ENCODE measurements at places on chromosomes 12 and 14. TPM values are rescaled to one million over a fixed set of nuclear protein-coding genes. Genes with fewer than 3 reads are reported as not detected.

Gene MYO1H
- not detected for total RNA-seq

Gene STXBP6
- not detected for total RNA-seq

GRCh38 chr12:6697584-6698351, 2.8 kb downstream of the PIANP start:
- peaks cover 12% of the 10 kb centered on the region for H3K36me3 ChIP-seq
- H3K27ac ChIP-seq: peak overlapping the region; percentile 56
- H3K4me1 ChIP-seq: peaks cover 33% of the 10 kb centered on the region
- peaks cover 27% of the 10 kb centered on the region for H3K27me3 ChIP-seq
- DNase-seq: no peak

Gene ATN1
- total RNA-seq: 24.1 TPM

Gene RESF1
- total RNA-seq: 164 TPM

Gene OGFOD2
- 20.3 TPM for total RNA-seq

Gene KRT82
- total RNA-seq: not detected

DNA sequence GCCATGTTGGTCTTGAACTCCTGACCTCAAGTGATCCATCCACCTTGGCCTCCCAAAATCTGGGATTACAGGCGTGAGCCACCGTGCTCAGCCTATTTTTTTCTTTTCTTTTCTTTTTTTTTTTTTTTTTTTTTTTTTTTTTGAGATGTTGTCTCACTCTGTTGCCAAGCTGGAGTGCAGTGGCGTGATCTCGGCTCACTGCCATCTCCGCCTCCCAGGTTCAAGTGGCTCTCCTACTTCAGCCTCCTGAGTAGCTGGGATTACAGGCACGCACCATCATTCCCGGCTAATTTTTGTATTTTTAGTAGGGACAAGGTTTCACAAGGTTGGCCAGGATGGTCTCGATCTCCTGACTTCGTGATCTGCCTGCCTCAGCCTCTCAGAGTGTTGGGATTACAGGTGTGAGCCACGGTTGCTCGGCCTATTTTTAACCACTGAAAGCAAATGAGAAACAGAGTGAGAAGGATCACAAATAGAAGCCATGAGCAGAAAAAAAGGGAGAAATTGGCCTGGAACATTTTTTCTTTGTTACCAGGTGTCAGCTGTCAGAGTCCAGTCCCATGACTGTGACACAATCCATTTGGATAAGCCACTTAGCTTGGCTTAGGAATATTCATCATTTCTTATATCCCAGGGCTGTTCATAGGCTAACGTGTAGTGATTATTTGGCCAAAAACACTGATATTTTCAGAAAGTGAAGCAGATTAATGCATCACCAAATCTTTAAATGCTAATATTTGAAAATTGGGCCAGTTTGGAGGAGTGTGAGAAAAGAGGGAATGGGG, 7.9 kb upstream of the NFKBIA start:
- no peaks in the 10 kb centered on the region for H3K27me3 ChIP-seq
- no peak overlapping the region for H3K4me3 ChIP-seq
- H3K36me3 ChIP-seq: no peaks in the 10 kb centered on the region
- no peak for DNase-seq
- H3K4me1 ChIP-seq: peaks cover 32% of the 10 kb centered on the region

Gene ZBTB39
- total RNA-seq: 7.0 TPM

- H3K36me3 ChIP-seq: no peaks in the 10 kb centered on the region
- peak overlapping the region; percentile 25 for H3K4me3 ChIP-seq
- DNase-seq: no peak
Measured at GRCh38 chr12:116324654-116325335, 47.3 kb upstream of the MED13L start.

- peaks cover 18% of the 10 kb centered on the region for H3K4me1 ChIP-seq
- no peak overlapping the region for H3K27ac ChIP-seq
- H3K4me3 ChIP-seq: no peak overlapping the region
- peaks cover 4% of the 10 kb centered on the region for H3K36me3 ChIP-seq
- no peak for DNase-seq
Measured at GRCh38 chr12:108833355-108833733, 24.0 kb downstream of the SSH1 start.

- H3K36me3 ChIP-seq: no peaks in the 10 kb centered on the region
- no peak for DNase-seq
- peak overlapping the region; percentile 24 for H3K27ac ChIP-seq
- H3K4me1 ChIP-seq: peaks cover 25% of the 10 kb centered on the region
Measured at GRCh38 chr12:68479261-68479895, 131.3 kb upstream of the RAP1B start.

GRCh38 chr12:49540229-49541139, 1.7 kb downstream of the KCNH3 start:
- peaks cover 30% of the 10 kb centered on the region for H3K4me1 ChIP-seq
- peak overlapping the region; percentile 74 for H3K27ac ChIP-seq
- peak overlapping the region; percentile 80 for H3K4me3 ChIP-seq
- peaks cover 5% of the 10 kb centered on the region for H3K27me3 ChIP-seq
- no peaks in the 10 kb centered on the region for H3K36me3 ChIP-seq

Gene NGDN
- 120 TPM for total RNA-seq

Gene FOXN4
- total RNA-seq: not detected

DNA sequence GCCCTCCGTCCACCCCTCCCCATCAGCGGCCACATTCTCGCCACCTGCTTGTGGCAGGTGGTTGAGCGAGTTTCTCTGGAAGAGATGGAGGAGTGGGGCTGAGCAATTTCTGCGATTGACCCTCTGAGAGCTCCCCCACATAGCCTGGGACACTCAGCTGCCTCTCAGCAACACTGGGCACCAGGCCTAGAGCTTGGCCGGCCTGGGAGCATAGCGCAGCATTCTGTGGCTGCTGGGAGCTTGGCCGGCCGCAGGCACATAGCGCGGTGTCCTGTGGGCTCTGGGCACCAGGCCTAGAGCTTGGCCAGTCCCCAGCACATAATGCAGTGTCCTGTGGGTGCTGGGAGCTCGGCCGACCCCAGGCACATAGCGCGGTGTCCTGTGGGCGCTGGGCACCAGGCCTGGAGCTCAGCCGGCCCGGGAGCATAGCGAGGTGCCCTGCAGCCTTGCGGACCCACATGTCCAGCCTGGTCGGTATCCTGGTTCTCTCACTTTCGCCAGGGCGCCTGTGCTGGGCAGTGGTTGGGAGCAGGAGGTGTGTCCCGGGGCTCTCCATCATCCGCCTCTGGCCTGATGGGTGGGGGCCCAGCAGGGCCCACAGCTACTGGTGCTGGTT, 43.8 kb downstream of the LRCOL1 start:
- H3K27me3 ChIP-seq: no peaks in the 10 kb centered on the region
- H3K4me3 ChIP-seq: no peak overlapping the region
- peaks cover 2% of the 10 kb centered on the region for H3K36me3 ChIP-seq
- no peak for DNase-seq
- peaks cover 4% of the 10 kb centered on the region for H3K4me1 ChIP-seq

DNA sequence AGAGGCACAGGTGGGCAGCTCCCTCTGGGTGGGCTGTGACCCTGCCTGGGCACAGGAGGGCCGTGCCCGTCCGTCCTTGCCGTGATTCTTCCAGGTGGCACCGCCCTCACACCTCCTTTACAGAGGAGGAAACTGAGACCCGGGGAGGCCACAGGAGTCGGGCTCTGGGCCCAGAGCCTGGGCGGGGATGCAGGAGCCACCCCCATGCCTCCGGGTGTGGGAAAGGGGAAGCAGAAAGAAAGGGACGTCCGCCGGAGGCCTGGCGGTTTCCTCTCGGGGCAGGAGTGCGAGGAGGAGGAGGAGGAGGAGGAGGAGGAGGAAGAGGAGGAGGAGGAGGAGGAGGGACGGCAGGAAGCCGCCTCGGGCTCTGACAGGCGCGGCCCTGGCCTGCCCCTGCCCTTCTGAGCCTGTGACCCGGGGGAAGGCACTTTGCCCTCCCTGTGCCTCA, 23.0 kb downstream of the SH2B3 start:
- peaks cover 79% of the 10 kb centered on the region for H3K4me1 ChIP-seq
- peak overlapping the region; percentile 95 for H3K4me3 ChIP-seq
- H3K27ac ChIP-seq: peak overlapping the region; percentile 100
- H3K27me3 ChIP-seq: no peaks in the 10 kb centered on the region
- no peak for DNase-seq

Gene DEGS2
- total RNA-seq: 0.30 TPM

- no peak overlapping the region for H3K4me3 ChIP-seq
- peaks cover 2% of the 10 kb centered on the region for H3K36me3 ChIP-seq
- no peaks in the 10 kb centered on the region for H3K4me1 ChIP-seq
- no peak for DNase-seq
Measured at GRCh38 chr12:95731519-95731958, 59.0 kb downstream of the NTN4 start.

DNA sequence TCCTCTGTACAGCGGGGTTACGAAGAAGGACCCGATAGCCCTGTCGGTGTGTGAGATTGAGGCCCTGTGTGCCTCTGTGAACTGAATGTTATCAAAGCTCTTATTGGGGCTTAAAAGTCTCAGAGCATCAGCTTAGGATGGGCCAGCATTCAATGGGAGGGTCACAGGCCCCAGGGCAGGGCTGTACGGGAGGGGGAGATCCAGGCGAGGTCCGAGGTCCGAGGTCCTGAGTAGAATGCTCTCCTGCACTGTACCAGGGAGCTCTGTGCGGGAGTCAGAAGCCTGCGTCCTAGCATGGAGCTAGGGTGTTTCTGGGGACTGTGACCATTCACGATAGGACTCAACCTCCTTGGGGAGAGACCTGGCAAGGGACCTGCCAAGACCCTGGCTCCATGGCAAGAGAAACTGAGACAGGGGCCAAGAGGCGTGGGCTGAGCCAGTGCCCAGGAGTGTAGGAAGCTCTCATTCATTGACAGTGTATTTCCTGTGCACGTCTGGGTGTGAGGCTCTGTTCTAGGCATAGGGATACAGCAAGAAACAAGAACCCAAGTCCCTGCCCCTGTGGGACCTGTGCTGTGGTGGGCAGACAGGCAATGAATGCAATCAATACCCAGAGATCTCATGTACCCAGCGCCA, 12.0 kb upstream of the FAM181A start:
- H3K4me1 ChIP-seq: no peaks in the 10 kb centered on the region
- peaks cover 18% of the 10 kb centered on the region for H3K27me3 ChIP-seq
- H3K36me3 ChIP-seq: no peaks in the 10 kb centered on the region
- no peak overlapping the region for H3K4me3 ChIP-seq
- H3K27ac ChIP-seq: no peak overlapping the region

Gene INHBC
- not detected for total RNA-seq

GRCh38 chr12:3821441-3821840, 51.8 kb downstream of the PARP11 start:
- no peak overlapping the region for H3K4me3 ChIP-seq
- H3K27me3 ChIP-seq: no peaks in the 10 kb centered on the region
- H3K36me3 ChIP-seq: peaks cover 8% of the 10 kb centered on the region
- no peak for DNase-seq
- H3K27ac ChIP-seq: no peak overlapping the region

- H3K36me3 ChIP-seq: no peaks in the 10 kb centered on the region
- no peaks in the 10 kb centered on the region for H3K4me1 ChIP-seq
- H3K27me3 ChIP-seq: no peaks in the 10 kb centered on the region
- no peak for DNase-seq
- H3K27ac ChIP-seq: no peak overlapping the region
- no peak overlapping the region for H3K4me3 ChIP-seq
Measured at GRCh38 chr14:40494483-40494882, 1062.2 kb upstream of the FBXO33 start.

DNA sequence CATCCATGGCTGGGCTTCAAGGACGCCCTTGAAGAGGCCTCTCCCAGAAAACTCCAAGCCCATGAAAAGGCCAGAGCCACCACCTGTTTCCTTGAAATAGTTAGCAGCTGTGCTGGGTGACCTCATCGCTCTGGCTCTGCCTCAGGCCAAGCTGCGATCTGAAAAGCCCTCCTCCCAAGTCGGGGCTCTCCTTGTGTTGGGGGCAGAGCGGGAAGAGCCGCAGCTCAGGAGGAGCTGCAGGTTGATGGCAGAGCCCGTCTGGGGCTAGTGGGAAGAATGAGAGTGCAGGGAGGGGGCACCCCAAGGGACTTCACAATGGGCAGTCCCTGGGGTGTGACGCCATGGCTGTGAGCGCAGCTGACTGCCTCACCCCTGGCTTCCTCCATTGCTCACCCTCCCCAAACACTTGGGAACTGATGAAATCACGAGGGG, 50.0 kb upstream of the STON2 start:
- H3K4me3 ChIP-seq: no peak overlapping the region
- no peaks in the 10 kb centered on the region for H3K4me1 ChIP-seq
- peaks cover 28% of the 10 kb centered on the region for H3K27me3 ChIP-seq
- no peak overlapping the region for H3K27ac ChIP-seq

DNA sequence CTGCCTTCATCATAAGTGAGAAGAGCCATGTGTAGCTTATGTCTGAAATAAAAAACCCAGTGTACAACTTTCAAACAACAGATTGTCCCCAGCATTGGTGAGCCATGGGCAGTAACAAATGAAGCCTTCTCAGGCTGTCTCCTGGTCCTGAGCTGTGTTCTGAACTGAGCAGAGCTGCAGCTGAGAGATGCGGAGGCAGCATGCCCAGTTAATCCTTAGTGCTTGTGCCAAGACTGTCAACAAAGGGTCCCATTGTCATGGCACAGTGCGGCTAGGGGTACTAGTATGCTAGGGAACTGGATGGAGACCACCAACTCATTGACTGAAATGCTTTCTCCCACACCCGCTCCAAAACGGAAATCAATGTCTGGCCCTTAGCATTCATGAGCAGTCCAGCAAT, 154.3 kb downstream of the RMST start:
- no peaks in the 10 kb centered on the region for H3K4me1 ChIP-seq
- no peaks in the 10 kb centered on the region for H3K27me3 ChIP-seq
- H3K27ac ChIP-seq: no peak overlapping the region
- no peaks in the 10 kb centered on the region for H3K36me3 ChIP-seq

- no peak for DNase-seq
- no peak overlapping the region for H3K4me3 ChIP-seq
- no peaks in the 10 kb centered on the region for H3K4me1 ChIP-seq
- H3K36me3 ChIP-seq: no peaks in the 10 kb centered on the region
- H3K27ac ChIP-seq: no peak overlapping the region
- H3K27me3 ChIP-seq: no peaks in the 10 kb centered on the region
Measured at GRCh38 chr12:120741476-120742421, 16.1 kb downstream of the ACADS start.

GRCh38 chr12:19909418-19909817, 458.9 kb upstream of the PDE3A start:
- H3K27ac ChIP-seq: no peak overlapping the region
- peaks cover 5% of the 10 kb centered on the region for H3K27me3 ChIP-seq
- DNase-seq: no peak

Gene LAG3
- 3.8 TPM for total RNA-seq

DNA sequence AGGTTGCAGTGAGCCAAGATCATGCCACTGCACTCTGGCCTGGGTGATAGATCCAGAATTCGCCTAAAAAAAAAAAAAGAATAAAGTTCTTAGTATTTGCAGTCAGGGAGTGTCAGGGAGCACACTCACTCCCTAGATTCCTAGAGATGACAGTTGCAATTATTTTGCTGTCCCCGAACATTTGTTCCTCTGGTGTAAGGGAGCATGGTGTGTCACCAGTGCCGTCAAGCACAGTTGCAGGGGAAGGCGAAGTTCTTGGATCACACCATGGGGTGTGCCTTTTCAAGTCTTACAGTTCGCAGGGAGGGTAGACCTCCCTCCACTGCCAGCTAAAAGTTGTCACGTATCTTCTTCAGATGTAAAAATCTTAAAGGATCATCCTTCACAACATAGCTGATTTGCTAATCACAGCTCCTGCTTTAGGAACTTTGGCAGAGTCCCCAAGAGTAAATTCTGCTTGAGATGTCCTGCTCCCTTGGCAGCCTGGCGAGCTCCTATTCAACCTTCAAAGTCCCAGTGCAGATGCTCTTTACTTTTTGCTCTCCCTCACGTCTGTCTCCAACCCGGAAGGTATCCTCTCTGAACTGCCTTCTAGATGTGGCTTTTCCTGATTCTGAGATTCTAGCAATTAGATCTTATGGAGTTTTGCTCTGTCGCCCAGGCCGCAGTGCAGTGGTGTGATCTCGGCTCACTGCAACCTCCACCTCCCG, 11.3 kb downstream of the ACACB start:
- H3K4me3 ChIP-seq: no peak overlapping the region
- no peaks in the 10 kb centered on the region for H3K27me3 ChIP-seq
- H3K27ac ChIP-seq: no peak overlapping the region
- H3K4me1 ChIP-seq: peaks cover 6% of the 10 kb centered on the region
- DNase-seq: no peak

Gene TAS2R30
- 6.6 TPM for total RNA-seq
